ENCODE measurements at places on chromosomes 4 and X.
A peak's percentile ranks its signal among the peaks of the same experiment; 100 is the strongest.

- no peak for DNase-seq
These were observed 33.4 kb upstream of the RBM47 start for GRCh38 chr4:40662962-40663604.

- no peak for DNase-seq
These were observed 1.6 kb downstream of the RAB33A start for GRCh38 chrX:130173190-130173895.

GRCh38 chr4:94802091-94802490, 44.3 kb downstream of the BMPR1B start:
- no peak for DNase-seq

DNA sequence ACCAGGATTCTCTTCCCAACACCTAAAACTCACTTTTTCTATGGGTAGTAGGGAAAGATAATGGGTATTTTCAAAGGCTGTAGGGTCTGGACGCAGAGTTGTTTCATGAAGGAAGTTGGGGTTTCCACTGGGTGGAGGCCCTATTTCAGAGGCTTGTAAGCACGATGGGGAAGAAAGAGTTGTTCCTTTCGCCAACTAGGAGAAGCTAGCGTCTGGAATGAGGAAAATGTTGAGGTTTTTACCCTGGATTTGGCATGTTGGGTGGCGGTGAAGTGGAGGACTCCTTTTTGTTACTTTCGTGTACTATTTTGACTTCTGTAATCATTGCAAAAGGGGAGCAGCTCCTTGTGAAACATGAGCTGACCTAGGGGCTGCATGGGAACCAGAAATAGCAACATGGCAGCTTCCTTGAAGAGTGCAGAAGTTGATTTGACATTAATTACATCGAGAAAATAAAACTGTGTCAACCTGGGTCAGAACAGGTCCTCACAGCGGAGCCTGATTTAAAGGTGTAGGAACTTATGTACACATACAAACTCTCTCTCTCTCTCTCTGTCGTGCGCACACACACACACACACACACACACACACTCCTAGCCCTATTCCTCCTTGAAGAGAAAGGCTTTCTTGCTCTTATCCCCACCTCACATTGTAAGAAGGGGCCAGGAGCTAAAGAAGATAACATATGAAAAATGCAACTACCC, 19.1 kb downstream of the VSIG4 start:
- DNase-seq: no peak

GRCh38 chrX:79366556-79366872, 620 bp downstream of the ITM2A start:
- peak; percentile 7 for DNase-seq

GRCh38 chr4:128388352-128388630, 100.7 kb upstream of the PGRMC2 start:
- DNase-seq: no peak

DNA sequence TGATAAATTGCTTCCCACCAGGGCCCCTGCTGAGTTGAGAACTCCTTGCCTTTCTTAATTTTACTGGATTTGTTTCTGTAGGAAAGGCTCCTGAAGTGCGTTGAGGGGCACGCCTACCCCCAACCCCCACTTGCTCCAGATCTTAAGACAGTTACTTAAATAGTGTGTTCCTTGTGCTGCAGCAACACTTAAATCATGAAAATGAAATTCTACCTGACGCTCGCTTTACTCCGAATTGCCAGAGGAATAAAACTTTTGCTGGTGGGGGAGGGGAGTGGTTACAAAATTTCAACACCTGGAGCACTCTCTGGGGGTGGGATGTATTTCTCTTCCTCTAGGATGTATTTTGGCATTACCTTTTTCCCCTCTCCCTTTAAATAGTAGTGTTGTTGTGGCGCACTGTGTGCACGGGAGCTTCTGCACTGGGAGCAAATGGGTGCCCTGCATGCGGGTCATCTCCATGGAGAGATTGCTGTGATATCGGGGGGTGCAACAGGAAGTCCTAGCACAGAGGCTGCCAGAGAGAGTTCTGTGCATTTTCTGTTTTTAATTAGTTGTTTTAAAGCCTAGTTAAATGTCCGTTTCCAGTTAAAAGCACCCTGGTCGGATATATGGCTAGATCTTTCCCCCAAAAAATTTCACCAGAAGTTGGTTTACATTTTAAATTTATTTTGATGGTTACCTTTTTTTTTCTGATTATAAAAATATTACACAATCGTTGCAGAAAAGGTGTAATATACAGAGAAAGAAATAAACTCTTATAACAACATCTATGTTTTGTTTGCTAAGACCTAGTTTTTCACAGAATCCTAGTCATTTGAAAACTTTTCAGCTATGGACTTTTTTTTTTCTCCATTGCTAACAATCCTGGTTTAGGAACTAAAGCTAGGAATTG, 207.7 kb downstream of the SOWAHB start:
- peak; percentile 84 for DNase-seq

GRCh38 chr4:173827707-173828106, 297.7 kb upstream of the HAND2 start:
- DNase-seq: no peak

DNA sequence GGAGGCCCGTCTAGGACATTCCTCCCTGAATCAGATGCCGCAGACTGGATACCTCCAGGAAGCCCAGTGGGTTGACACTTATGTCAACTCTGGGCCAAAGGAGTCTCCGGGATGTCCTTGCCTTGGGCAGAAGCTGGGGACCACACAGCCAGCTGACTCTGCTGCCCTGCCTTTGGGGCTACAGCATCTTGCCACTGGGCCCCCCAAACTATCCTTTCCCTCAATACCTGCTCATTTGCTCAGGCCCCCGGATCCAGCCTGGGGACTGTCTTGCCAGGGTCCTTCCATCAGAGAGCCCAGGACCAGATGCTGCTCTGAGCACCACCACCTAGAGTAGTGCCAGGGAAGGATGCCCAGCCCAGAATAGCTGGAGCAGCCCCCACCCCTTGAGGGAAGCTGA, 19.0 kb downstream of the RAB33A start:
- no peak for DNase-seq

DNA sequence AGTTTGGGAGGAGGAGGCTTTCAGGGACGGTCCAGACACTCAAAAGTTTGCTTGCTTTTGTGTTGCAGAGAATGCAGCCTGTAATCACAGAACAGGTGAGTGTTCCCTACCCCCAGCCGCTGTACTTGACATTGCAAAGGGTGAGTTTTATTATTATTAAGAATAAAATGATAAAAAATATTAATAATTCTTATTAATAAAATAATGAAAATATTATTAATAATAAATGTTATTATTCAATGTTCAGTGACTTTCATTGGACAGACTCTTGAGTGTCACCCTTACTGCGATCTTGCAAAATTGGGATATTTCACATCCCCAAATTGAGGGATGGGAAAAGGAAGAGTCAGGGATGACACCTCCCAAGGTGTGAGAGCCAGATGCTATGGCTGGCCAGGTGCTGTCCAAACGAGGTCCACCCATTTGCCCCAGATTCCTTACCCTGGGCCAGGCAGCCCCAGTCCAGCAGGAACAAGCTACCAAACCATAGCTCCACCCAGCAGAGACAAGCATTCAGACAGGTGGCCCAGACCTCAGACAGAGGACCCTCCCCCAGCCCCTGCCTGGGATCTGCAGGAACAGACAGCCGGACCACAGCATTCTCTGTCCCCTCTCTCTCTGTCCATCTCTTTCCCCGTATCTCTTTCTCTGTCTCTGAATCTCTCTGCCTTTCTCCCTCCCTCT, 22.4 kb downstream of the IL3RA start:
- DNase-seq: no peak

DNA sequence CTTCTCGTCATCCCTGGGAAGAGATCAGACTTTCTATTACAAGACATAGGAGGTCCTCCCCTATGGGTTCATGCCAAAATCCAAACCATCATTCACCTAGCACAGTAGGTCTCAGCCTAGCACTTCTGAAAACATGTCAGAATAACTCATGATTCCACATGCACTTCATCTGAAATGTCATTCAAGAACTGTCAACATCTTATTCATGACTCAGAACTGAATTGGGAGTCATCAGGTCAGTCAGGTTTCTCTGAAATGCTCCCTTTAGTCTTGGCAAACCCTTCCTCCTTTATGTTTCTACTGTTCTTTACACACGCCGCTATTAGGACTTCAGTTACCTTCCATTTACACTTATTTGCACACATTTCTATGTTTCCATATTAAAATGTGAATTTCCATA, 67.2 kb downstream of the ANTXR2 start:
- DNase-seq: no peak

GRCh38 chrX:1392376-1393068, 609 bp upstream of the SLC25A6 start:
- DNase-seq: peak; percentile 81

GRCh38 chr4:183101956-183102480, 3.0 kb downstream of the WWC2 start:
- DNase-seq: no peak

DNA sequence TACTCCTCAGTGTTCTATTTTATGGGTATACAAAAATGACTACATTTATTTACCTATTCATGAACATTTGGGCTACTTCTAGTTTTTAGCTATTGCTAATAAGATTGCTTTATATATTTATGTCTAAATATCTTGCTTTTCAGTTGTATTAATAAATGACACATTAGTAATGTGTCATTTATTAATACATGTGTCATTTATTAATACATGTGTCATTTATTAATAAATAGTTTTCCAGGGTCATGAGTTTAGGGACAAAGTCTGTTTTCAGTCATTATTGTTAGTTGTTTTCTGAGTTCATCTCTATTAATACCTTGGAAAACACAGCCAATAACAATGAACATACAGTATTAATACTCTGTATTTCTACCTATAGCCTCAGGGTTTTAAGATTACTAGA, 1630.7 kb upstream of the IGFBP7 start:
- DNase-seq: no peak

GRCh38 chr4:72567036-72567435, 2.0 kb downstream of the ADAMTS3 start:
- no peak for DNase-seq

GRCh38 chr4:144579411-144580030, 66.4 kb upstream of the HHIP start:
- no peak for DNase-seq

- peak; percentile 42 for DNase-seq
These were observed 211.5 kb downstream of the PDGFRA start for GRCh38 chr4:54440394-54441136.

DNA sequence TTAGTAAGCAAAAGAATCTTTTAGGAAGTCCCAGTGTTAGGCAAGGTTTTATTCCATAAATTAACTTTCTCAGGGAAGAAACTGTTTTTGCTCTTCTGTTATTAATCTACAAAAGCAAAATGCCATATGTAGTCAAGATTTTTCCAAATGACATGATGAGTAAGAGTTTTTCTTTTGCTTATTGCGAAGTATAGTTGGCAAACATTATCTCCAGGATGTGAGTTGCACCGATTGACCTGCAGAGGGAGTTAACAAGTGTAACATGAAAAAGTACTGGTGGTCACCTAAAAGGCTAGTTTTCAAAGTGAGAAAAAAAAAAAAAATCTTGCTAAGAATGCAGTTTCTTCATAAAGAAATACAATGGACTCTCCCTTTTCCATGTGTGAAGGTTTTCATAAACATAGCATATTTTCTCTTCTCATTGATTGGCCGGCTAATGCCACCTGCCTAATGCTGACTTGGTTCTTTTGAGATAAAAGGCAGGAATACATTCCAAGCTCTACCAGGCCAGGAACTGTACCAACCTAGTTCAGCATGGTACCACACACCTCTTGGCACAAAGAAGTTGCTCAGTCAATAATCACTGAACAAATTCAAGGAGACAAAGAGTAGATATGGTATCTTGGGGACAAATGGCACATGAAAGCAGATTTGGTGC, 100.2 kb downstream of the LNX1 start:
- DNase-seq: peak; percentile 50

DNA sequence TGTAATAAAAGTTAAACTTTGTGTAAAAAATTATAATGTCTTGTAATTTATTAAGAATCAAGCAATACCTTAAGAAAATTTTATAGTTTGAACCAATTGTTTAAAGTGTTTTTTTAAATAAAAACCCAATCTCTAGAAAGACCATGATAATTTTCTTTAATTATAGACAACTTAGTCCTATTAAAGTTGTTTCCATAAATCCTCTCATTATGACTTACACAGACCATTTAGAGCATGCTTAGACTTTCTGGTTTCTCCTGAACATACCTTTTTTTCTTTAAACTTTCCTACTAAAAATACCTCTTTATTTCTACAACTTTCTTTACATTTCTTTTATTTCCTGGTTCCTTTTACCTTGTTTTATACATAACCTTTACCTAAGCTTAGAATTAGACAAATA, 837.4 kb downstream of the PCDH19 start:
- no peak for DNase-seq

- no peak for DNase-seq
These were observed 99.3 kb upstream of the GRIA3 start for GRCh38 chrX:123084797-123085196.

GRCh38 chrX:13750204-13750603, 15.7 kb downstream of the OFD1 start:
- peak; percentile 36 for DNase-seq

DNA sequence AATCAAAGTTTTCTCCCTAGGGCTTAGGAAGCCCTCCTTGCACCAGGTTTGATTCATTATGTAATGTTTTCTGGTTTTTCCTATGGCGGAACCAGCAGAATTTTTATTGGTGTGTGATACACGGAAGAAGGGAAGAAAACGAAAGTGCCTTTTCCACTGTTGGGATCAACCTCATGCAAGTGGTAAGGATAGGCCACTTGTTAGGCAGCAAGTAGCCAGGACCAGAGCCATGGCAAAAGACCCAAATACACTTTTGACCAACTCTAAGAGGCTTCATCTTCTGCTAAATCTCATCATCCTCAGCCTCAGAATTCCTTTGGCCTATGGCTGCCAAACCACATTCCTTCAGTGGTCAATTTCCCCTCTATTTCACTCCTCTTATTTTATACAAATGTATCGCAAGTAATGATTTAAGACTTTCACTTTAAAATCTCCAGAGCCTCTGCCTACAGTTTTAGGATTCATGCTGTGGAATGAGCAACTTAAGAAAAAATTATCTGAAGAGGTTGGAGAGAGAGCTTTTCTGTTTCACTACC, 21.2 kb downstream of the PPAT start:
- DNase-seq: no peak

- no peak for DNase-seq
These were observed 33.9 kb downstream of the MTM1 start for GRCh38 chrX:150602296-150602695.

- DNase-seq: no peak
These were observed 199.2 kb downstream of the APBB2 start for GRCh38 chr4:41015016-41015675.

GRCh38 chrX:139198936-139199335, 331.6 kb upstream of the F9 start:
- DNase-seq: no peak

DNA sequence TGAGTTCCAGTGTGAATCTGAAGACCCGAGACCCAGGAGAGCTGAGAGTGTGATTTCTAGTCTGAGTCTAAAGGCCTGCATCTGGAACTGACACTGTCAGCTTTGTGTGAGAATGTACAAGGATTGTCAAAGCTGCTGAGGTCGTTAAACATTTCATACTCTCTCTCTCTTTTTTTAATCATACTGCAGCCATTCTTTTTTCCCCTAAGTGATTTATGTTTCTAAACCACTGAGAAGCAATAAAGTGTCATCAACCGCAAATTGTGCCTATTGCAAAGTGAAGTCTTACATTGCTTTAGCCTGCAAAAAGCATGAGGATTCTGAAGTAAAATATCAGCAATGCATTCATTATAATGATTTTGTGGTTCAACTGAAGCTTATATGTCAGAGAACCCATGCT, 106.0 kb downstream of the ASMT start:
- no peak for DNase-seq
